ENCODE measurements at places on chromosomes 12 and 14.

DNA sequence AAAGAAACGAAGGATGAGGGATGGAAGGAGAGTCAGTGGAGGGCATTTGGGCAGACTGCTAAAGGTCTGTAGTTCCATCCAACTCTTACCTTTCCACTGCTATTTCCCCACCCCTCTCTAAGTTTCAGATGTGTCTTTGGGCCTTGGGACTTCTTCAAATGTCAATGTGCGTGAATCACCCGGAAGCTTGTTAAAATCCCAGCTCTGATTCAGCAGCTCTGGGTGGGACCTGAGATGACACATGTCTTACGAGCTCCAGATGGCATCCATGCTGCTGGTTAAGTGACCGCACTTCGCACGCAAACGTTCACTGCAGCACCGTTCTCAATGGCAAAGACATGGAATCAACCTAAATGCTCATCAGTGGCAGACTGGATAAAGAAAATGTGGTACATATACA lies 309.9 kb downstream of the VRK1 start:
- DNase-seq, result no peak

DNA sequence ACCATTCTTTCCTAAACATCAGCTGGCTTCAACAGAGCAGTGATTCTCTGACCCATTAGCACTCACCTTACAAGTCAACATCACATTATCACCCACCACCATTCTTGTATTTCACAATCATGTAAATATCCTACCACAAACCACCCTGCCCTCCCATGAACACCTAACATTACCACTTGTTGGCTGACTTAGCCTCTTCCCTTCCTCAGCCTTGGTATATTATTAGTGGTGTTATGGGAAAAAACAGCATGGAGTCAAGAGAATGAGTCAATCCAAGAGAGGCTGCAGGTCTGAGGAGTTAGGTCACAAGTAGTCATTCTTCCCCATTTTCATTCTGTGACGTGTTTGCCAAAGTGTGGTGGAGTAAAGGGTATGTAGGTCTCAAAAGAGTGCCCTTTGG lies 22.3 kb upstream of the MGP start:
- no peak for DNase-seq

- DNase-seq, result no peak
These were observed 12.1 kb downstream of the SPX start for GRCh38 chr12:21538061-21538653.

DNA sequence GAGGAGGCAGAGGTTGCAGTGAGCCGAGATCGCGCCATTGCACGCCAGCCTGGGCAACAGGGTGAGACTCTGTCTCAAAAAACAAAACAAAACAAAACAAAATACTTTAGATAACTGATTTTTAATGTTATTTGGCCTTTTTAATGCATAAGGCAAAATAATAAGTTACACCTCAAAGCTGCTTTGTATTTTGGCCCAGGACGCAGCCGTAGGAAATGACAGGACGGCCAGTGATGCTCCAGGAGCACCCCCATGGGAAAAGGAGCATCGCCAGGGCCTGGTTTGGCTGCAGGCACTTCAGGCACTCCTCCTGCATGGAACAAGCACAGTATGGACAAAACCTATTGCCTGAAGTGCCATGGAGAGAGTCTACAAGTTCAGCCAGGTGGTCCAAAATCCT lies 3.5 kb upstream of the NFKBIA start:
- no peak for DNase-seq

GRCh38 chr14:76753541-76754198 lies 7.6 kb upstream of the VASH1 start:
- DNase-seq, result no peak

GRCh38 chr12:28242129-28242495 lies 51.9 kb downstream of the CCDC91 start:
- no peak for DNase-seq

GRCh38 chr12:31867292-31867691 lies 91.9 kb upstream of the RESF1 start:
- no peak for DNase-seq

DNA sequence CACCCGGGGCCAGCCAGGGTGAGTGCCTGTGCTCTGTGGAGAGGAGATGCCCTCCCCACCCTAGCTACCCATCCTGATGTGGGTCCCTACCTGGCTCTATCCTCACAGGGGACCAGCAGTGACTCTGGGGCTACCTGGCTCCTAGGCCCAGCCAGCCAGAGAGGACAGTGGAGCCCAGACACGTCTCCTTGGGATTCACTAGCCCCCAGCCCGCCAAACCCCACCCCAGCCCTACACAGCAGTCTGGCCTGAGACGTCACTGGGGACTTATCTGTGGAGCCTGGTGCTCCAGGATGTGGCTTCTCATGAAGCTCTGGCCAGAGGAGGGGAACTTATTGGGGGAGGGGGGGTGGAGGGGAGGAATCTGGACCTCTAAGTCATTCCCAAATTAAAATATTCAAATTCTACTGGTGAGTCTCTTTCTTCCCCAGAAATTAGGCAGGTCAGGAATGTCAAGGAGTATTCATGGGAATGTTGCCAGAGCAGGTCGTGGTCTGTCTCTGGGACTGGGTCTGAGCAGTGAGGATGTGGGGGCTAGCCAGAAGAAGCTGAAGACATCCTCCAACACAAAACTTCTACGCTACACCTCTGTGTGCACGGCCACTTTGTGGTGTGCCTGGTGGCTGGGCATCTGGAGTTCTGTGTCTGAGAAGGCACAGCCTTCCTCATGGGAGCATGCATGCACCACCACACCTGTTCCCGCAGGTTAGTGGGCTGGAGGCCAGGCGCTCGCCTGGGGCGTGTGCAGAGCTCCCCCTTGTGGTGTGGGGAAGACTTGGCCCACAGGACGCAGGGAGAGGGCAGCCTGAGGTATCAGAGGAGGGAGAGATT lies 2.7 kb downstream of the CMTM5 start:
- DNase-seq, result peak; percentile 29

GRCh38 chr14:35368583-35369392 lies 35.8 kb downstream of the NFKBIA start:
- no peak for DNase-seq

GRCh38 chr12:52231305-52232202 lies 1.5 kb upstream of the KRT7 start:
- DNase-seq, result no peak

DNA sequence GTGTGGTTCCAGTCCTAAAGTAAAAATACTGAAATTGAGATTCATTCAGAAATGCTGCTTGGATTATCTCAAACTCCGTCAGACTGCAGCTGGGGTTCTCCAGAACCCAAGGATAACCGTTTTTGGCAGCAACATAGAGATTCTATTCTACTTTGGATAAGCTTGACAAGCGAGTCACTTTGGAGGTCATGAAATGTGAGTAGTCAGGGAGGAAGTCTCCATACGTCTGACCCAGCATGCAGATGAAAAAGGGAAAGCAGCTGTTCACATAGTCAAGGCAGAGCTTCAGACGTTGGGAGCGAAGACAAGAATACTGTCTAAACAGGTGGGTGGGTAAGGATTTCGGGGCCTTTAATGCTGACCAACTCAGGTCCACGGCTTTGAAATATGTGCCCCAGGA lies 14.9 kb upstream of the HSP90B1 start:
- DNase-seq, result peak; percentile 8

DNA sequence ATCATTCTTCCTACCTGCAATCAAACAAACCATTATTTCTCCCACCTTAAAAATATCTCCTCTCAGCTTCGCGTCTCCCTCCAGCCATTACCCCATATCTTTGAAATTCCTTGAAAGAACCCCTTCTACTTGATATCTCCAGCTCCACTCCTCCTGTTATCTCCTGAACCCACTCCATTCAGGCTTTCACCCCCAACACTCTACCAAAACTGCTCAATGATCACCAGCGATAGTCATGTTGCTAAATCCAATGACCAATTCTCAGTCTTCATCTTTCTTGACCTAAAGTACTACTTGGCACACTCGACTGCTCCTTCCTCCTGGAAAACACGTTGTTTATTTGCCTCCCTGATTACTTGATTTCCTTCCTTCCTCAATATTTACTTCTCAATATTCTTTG lies 70.1 kb downstream of the DUSP16 start:
- DNase-seq, result no peak

DNA sequence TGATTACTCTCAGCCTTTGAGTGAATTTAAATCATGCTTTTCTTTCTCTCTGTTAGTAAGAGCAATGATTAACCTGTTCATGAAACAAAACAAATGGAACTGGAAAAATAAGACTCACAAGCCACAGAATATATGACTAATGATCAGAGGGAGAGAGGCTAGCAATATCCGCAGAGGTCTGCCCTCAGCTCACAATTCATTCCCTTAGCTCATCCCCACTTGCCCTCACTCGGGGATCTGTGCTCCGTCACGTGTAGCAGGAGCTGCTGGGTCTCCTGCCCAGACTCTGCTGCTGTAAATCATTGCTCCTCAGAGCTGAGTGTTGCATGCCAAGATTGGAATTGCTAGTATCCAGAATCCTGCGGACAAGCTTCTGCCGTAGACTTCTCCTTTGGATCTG lies 53.1 kb upstream of the GNG2 start:
- no peak for DNase-seq

DNA sequence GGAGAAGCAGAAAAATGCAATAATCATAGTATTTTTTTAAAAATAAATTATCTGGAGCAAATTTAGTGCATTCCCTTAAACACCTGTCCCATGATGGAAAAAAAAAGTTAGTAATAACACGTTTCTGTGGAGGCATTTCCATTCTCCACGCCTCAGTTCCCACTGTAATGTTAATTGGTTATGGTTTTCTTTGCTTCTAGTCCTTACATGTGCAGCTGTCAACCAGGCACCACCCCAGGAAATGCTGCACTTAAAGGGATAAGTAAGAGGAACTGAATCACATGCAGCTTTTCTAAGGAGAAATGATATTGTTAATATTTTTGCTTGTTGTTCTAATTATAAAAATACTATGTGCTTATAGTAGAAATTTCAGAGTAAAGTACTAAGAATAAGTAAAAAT lies 240.3 kb downstream of the ZFP36L1 start:
- no peak for DNase-seq

- DNase-seq, result no peak
These were observed 4.2 kb downstream of the DENND5B start for GRCh38 chr12:31586728-31587127.

DNA sequence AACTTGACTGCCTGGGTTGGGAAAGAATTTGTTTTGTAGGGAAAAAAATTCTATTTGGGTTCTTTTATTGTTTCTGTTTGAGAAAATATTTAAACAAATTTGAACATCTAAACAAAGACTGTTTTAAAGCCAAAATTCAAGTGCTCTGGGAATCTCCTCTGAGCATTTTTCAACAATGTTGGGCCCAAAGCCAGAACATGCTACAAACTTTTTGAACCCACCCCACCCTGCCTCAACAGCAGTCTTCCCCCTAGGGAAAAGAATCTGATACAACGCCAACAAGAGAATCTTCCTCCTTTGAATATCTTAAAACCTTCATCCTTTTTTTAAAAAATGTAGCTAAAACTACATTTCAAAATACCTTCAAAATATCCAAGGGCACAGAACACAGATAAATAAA lies 20.4 kb upstream of the NID2 start:
- DNase-seq, result no peak

Measured in SHP77 (cell line).